NCI-H1436 (cell line): ENCODE measurements at places on chromosomes 1 and 21.

GRCh38 chr1:52668711-52669110 is 29.4 kb downstream of the COA7 start:
- no peak for DNase-seq

GRCh38 chr1:21930080-21930571 is 7.0 kb downstream of the HSPG2 start:
- no peak for DNase-seq

GRCh38 chr1:109171646-109172045 is 42.1 kb upstream of the SARS1 start:
- no peak for DNase-seq

- DNase-seq: no peak
Observed at GRCh38 chr1:182059936-182060335, 1.6 kb downstream of the ZNF648 start.

DNA sequence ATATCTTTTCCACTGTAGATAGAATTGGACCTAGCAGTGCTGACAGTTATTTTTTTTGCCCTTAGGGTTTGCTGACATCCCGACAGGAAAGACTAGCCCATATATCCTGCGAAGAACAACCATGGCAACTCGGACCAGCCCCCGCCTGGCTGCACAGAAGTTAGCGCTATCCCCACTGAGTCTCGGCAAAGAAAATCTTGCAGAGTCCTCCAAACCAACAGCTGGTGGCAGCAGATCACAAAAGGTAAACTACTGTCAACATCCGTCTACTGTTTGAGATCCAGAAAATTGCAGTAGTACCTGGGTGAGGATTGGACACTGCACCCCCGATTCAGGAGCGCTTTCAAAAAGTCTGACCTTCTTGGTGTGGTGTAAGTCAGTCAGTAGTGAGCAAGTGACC is 55.8 kb downstream of the CENPF start:
- DNase-seq: no peak

- no peak for DNase-seq
Observed at GRCh38 chr1:115712911-115713609, 55.5 kb downstream of the CASQ2 start.
